ENCODE measurements at places on chromosomes 3 and 15. TPM values are rescaled to one million over a fixed set of nuclear protein-coding genes. Genes with fewer than 3 reads are reported as not detected.
A peak's percentile ranks its signal among the peaks of the same experiment; 100 is the strongest.

- DNase-seq, result no peak
Measured at GRCh38 chr3:157327018-157327417, 109.6 kb upstream of the PTX3 start.

DNA sequence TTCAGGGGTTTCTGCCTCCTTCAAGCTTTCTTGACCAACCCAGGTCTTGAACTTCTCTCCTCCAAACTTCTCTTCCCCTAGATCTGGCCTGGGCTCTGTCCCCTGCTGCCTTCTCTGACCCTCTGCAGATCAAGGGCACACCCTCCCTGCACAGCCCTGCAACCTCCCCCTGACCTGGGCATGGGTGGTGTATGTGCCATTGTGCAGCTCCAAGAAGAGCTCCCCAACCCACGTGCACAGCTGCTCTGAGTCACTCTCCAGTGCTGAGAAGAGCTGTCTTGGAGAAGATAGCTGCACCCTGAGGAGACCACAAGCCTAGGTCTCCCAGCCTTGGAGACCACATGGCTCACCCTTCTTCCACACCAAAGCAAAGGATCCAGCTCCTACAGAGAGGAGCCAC is 8.0 kb downstream of the MAN2C1 start:
- DNase-seq, result no peak

GRCh38 chr3:141659821-141660613 is 78.1 kb upstream of the RNF7 start:
- DNase-seq, result peak; percentile 30

DNA sequence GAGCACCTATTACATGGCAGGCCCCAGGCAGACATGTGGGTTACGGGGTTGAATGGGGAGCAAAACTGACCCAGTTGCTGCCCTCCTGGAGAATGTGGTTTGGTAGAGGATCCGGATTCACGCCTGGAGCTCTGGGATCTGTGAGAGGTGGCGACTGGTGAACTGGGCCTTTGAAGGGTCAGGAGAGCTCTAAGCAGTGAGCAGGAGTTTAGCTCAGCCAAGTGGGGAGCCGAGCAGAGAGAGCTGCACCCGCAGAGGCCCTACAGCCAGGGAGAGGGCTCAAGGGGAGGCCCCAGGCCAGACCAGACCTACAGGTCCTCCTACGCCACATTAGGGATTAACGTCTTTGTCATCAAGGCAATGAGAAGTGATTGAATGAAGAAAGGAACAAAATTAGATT is 179.8 kb upstream of the TLE3 start:
- no peak for DNase-seq

DNA sequence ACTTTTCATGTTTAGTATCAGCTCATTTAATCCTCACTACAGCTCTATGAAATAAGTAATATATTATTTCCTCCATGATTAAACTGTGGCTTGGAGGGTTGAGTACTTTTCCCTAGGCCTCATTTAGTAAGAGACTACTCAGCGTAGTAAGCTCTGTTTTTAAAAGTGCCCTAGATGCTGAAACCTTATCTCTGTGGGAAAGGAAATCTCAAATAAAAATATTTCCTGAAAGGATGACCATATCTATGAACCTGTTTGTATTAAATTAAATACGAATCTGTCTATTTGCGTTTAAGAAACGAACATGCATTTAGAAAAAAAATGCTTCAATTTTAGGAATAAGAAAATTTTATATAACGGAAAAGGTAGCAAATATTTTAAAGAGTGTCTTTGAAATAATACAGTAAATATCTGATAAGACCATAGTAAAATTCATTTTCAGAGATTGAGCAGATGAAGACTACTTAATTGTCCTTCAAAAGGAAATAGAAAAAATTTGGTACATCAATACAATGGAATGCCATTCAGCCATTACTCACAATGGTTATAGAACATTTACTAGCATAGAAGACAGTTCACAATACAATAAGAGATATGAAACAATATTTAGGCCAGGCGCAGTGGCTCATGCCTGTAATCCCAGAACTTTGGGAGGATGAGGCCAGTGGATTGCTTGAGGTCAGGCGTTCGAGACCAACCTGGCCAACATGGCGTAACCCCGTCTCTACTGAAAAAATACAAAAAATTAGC is 56.2 kb downstream of the ATG7 start:
- DNase-seq, result no peak

- DNase-seq, result no peak
Measured at GRCh38 chr3:48013288-48013980, 2.8 kb downstream of the MAP4 start.

- DNase-seq, result no peak
Measured at GRCh38 chr3:140859592-140860336, 81.9 kb upstream of the SLC25A36 start.

DNA sequence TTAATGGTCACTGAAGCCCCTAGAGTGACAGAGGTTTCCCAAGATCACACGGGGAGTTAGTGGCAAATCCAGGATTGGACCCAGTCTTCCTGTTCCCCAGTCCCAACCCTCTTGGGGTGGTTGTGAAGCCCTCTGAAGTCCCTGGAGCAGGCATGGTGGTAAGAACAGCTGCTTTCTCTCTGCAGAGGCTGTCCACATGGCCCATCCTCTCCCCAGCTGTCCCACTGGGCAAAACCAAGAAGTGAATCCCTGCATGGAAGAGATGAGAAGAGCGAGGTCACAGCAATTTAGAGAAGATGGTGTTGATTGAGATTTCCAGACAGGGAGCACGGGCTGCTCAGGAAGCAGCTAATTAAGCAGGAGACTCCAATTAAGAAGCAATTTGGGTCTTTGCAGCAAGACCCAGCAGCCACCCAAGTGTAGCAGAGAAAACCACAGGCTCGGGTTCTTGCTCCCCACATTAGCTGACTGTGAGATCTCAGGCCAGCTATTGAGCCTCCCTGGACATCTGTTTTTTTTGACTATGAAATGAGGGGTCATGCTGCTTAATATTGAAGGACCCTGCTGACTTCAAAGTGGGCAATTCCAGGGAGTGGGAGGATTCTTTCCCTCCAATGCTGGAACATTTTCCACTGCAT is 14.8 kb upstream of the HDAC11 start:
- DNase-seq, result no peak

DNA sequence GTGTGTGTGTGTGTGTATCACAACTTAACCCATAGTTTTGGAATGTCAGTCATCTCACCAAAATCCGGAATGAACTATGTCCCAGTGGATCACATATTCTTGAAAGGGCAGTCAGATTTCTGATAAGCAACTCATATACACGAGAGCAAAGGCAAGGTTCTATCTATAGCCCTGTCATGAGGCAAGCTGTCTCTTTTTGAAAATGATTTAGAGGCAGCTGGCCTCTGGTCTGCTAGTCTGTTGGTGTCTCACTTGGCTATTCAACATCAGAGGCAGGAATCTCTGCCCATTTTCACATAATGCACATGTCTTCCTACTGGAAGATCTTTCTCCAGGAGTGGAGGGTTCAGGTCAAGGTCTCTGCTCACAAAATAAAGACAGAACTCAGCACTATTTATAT is 79.8 kb downstream of the CNTN6 start:
- no peak for DNase-seq

The RSRC1 gene
- 19.9 TPM for polyA plus RNA-seq

- DNase-seq, result no peak
Measured at GRCh38 chr15:57370929-57371328, 5.4 kb upstream of the CGNL1 start.

- no peak for DNase-seq
Measured at GRCh38 chr3:47441796-47442551, 33.8 kb downstream of the SCAP start.

- DNase-seq, result no peak
Measured at GRCh38 chr3:186151077-186151971, 42.4 kb upstream of the ETV5 start.

Data from hindlimb muscle (tissue), 1 donor.